Activated T-helper 2 cell treated with anti-CD3 and anti-CD28 coated beads, Interferon-gamma antibody, Interleukin-2, Interleukin-4, amounts not matched to agents 10 μg/mL and 5 μg/mL and 100 μg/mL, durations not matched to agents 14 hours and 24 hours and 36 hours (primary cell): ENCODE measurements at places on chromosomes 2 and 18. TPM values are rescaled to one million over a fixed set of nuclear protein-coding genes. Genes with fewer than 3 reads are reported as not detected.

GRCh38 chr2:3606370-3607201 lies 11.7 kb downstream of the COLEC11 start:
- no peak for DNase-seq

The FBXO15 gene
- 0.91 and 1.1 TPM in 2 replicates for total RNA-seq

DNA sequence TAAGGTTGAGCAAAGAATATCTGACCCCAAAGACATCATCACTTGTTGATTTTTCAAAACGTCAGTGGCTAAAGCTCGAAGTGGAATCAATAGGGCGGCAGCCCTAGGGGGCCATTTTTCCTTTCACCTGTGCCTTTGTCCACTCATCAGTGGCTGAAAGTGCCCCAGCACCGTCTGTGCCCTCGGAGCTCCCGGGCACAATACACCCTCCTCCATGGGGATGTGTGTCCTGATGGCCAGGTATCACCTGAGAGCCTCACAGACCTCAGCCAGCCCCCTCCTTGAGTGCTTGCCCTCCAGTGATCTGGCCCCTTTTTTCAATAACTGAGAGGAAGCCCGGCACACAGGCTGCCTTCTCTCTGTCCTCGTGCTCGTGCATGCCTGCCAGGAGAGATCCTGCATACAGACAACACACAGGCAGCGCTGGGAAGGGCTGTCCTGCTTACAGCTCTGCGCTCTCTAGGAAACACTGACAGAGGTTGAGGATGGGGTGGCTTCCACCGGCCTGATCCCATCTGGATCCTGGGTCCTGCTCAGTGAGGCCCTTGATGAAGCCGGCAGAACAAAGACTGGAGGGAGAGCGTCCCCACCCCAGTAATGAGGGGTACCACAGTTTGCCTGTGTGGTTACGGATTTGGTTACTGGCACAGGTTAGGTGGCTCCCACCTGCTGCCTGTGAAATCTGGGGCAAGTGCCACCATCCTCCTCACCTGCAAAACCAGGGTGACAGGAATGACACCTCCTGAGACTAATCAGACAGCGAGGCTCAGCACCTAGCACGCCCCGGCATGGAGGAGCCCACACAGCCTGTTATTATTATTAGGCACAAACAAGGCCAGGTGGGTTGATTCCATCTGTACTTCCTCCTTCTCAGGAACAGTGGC lies 197.5 kb upstream of the RAB6C start:
- DNase-seq: no peak

The DCDC2C gene
- total RNA-seq: not detected in 2 replicates

The UGT1A3 gene
- not detected in 2 replicates for total RNA-seq

The ST6GAL2 gene
- total RNA-seq: not detected in 2 replicates

The HNMT gene
- total RNA-seq: not detected in 2 replicates

The SERPINE2 gene
- total RNA-seq: 18.3 and 19.2 TPM in 2 replicates

The CFC1 gene
- not detected in 2 replicates for total RNA-seq

- no peak for DNase-seq
Observed at GRCh38 chr2:142029974-142030373, 100.8 kb downstream of the LRP1B start.
